ENCODE measurements at places on chromosomes 11 and 22.

- DNase-seq = no peak
Measured at GRCh38 chr11:56103210-56103737, at the start of gene OR8H2. Gene OR8H2, plus strand, starts transcription at chr11:56103687. Its CDS starts 1,356 bp downstream, at chr11:56105043.

DNA sequence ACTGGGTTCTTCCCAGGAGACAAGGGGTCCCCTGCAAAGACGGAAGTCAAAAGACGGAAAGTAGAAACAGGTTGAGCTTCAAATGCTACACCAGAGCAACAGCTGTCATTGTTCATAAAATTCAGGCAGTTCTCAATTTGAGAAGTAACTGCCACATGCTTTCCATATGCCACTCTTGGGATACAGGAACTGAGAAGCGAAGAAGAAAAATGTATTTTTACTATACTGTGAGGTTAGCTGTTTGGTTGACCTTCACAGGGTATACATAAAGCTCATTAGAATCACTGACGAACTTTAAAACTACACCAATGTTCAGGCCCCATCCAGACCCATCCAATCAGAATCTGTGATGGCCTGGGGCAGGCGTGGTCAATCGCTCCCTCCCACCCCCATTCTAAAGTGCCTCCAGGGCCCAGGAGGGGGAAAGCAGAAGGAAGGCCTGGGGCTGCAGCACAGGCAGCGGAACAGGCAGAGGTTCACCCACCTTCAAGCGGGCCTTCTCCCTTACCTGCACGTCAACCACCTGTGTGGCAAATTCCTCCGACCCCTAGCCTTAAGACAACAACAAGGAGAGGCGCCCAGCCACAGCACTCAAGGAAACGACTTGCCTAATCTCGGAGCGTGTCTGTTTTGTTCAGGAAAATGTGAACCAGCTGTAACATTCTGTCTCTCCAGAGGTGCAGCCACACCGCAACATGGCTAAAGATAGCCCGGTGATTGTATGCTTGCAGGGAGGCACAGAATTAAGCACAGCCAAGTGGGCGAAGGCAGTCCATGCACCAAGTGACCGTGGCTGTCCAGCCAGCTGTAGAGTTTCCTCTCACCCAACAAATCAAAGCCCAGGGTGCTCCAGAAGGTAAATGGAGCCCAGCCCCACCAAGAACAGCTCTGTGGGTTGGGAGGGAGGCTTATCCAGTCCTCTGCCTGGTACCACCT, 82.6 kb downstream of the MICAL3 start:
- no peak for DNase-seq

DNA sequence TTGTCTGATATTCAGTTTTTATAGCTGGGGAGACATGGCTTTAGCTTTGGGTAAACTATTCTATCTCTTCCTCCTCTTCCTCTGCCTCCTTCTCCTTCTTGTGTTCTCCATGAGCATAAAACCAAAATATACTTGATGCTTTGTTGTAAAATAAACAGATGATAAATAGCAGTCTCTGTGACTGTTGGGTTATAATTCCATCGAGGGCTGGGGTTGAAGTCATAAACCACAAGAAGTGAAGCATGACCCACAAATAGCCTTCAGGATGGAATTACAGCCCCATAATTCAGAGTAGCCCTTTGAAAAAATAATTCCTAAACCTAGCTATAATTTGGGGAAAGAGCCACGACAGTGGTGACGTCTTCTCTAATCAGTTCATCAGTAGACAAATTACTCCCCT, 177.7 kb downstream of the SNX19 start:
- DNase-seq = no peak

DNA sequence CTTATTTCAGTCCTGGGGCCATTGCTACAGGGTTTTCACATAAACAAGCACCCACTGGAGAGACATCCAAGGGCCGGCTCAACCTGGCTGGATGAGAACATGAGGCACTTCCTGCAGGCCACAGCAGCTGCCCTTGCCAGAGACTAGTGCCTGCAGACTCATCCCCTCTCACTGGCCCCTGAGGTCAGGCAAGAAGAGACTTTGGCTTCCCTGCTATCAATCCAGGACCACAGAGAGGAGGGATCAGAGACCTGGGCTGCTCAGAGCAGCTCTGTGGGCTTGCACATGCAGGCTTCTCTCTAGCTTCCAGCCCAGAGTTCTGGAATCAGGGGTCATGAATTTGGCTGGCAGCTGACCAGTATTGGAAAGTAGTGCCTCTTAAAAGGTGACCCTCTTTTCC, 79.5 kb downstream of the CABIN1 start:
- DNase-seq = no peak

DNA sequence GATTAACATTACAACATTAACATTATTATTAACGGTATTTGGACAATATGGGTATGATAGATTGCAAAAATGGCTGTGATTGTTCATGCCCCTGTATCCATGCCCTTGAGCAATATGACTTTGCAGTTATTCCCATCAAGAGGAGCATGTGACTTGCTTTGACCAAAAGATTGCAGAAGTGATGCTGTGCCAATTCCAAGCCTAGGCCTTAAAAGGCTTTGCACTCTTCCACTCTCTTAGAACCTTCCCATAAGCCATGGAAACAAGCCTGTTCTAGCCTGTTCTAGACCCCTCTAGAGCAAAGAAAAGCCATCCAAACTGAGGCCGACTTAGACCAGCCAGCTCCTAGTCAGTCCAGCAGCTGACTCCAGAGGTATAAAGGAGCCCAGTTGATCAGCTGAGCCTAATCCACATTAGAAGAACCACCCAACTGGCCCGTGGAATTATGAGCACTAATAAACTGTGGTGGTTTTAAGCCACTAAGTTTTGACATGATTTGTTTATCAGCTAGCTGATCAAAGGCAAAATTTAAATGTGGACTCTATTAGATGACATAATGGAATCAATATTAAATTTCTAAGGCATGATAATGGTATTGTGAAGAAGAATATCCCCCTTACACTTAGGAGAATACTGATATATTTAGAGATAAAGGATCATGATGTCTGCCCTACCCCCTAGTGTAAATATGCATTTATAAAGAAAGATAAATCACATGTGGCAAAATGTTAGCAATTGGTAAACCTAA, 28.6 kb downstream of the RAB30 start:
- DNase-seq = no peak

GRCh38 chr22:45775062-45775461, 103.4 kb downstream of the ATXN10 start:
- no peak for DNase-seq
